SJCRH30 (cell line): ENCODE measurements at places on chromosomes 1 and 21. TPM values are rescaled to one million over a fixed set of nuclear protein-coding genes. Genes with fewer than 3 reads are reported as not detected.

DNA sequence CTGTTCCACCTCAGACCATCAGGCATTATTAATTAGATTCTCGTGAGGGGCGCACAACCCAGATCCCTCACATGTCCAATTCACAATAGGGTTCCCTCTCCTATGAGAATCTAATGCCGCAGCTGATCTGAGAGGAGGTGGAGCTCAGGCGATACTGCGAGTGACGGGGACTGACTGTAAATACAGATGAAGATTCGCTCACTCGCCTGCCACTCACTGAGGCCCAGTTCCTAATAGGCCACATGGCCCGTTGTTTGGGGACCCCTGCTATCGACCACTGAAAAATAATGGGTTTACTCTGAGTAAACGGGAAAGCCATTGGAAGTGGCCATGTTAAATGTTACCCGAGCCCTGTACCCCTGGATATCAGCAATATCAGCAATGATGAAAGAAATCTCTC, 65.9 kb downstream of the GRIK1 start:
- no peak for DNase-seq

DNA sequence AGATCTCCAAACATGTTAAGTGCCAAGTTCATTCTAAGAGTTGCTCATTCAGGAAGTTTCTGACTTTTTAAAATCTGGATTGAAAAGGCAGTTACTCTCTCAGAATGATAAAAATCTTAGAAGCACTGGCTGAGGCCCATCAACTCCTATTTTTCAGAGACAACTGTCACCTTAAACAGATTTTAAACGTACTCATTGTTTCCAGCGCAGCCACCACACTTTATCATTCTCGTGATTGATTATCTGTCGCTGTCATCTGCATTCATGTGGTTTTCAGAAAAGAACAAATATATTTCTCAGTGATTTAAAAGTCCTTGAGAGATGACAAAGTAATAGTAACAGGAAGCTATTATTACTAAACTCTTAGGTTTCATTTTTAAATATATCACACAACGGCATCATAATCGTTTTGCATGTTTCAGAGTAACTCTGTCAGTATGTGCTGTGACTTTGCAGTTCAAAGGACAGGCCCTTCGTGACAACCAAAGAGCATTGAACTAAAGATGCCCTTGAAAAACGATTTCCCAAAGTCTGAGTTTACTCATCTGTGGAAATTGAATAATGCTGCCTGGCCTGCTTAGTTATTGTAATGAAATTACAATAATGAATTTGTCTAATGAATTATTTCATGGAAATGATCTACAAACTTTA, 14.9 kb upstream of the KCNK1 start:
- no peak for DNase-seq

Gene ST6GALNAC3
- total RNA-seq: 4.8 and 6.4 TPM in 2 replicates

DNA sequence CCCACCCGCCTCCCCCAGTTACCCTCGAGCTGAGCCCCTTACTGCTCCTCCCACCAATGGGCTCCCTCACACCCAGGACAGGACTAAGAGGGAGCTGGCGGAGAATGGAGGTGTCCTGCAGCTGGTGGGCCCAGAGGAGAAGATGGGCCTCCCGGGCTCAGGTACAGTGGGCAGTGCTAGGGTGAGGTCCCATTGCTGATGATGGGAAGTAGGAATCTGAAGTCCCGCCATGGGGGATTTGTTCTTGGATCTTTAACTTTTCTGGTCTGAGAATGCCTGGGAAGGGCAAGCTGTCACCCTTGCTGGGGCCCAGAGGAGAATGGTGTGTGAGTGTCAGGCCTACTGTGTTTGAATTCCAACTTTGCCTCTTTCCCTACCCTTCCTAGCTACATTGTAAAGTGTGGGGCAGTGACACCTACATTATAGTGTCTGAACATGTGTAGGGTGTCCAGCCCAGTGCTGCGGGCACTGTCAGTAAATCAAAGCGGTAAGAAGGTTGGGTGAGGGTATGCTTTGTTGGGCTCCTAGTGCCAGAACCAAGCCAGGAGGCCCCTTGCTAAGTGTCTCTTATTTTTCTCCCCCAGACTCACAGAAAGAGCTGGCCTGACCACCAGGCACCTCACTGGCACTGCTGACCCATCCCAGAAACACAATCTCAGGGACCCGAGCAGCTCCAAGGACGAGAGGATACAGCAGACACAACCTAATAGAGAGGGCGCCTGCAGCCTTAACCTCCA, 44.7 kb downstream of the YARS1 start:
- no peak for DNase-seq
